ENCODE measurements at places on chromosomes 6 and 20.

DNA sequence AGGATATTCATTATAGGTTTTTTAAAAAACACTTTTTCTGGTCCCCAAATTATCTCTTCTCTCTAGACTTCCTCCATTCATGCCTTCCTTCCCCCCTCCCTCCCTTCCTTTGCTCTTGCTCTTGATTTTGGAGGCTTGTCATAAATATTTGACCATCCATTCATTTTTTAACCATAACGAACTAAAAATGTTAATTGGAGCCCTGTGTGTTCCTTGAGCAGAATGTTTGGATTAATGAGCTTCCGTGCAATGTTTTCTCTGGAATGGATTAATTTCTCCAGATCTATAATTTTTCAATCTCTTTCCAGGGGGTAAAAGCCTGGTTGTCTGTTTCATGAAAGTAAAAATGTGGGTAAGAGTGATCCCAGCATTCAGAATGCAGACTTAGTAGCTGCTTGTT is 155.5 kb downstream of the ESR1 start:
- DNase-seq = no peak

DNA sequence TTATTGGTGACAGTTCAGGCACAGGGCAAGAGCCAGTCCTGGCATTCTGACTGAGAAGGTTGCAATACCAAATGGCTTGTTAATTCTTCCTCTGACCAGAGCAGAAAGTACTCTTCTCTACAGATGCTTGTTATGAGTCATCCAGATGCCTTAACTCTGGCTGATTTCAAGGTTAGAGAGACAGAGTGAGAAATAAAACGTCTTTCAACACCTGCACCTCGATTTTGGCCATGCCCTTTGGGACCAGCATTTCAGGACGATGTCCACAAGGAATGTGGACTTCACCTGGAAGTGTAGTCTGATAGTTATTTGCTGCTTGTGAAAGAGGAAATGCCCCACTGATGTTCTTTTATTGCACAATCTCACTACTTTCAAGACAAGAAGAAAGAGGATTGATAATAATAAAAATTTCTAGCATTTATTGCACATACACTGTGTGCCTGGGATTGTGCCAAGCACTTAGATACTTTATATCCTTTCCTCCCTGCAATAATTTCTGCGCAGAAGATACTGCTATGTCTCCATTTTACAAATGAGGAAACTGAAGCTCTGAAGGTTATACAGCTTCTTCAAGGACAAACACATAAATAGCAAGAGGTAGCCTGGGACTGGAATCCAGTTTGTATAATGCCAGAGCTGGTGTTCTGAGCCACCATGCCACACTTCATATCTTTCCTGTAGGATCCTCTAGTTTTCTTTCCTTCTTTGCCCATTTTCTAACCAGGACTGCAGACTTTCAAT is 33.5 kb upstream of the MCM3 start:
- DNase-seq = no peak

DNA sequence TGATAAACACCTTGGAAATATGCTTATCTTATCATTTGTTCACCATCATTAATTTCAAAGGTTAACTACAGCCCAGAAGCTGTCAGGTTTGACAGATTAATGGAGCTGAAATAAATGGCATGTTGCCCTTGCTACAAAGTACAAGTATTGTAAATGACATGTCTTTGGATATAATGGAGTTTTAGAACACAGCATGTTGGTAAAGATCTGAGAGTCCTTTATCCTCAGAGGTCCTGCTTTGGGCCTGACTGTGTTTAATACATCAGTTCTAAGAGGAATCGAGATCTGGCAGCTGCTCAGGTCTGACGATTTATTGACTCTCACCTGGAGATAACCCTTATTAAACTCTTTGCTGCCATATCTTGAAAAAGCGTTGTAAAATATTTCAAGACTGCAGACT is 222.7 kb upstream of the OPRM1 start:
- no peak for DNase-seq

DNA sequence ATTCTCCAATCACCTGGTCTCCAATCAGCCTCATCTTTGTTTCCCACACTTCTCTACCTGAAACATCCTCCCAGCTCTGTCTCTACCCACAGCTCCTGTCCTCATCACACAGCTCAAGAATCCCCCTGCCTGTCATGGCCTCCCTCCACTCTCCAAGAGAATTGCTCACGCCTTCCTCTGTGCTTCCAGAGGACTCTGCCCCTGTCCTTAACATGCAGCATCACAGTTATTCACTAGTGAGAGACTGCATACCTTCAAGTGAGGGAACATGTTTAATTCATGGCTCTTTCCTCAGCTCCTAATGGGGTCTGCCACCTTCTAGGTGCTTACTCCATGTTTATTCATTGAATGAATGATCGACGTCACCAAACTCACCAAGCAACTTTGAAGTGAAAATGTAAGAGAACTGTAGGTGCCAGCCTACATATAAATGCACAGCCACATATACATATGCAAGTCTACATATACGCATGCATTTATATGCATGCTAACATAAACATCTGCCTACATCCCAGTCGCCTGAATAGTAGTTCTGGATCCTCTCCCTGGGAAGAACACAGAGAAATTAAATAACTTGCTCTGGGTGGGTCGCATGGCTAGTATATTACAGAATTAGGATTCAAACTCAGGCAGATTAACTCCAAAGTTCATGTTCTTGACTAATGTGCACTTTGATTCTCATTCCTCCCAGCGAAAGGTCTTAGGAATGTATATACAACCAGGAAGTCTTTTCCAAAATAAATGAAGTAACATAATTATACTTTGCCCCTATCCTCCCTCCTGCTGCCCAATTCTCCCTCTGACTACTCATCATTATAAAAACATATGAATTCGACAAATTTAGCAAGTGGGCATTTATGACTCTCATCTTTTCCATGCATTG is 295.6 kb downstream of the MAFB start:
- DNase-seq = no peak
